Placental epithelial cell (primary cell): ENCODE measurements at places on chromosomes 7 and 10. TPM values are rescaled to one million over a fixed set of nuclear protein-coding genes. Genes with fewer than 3 reads are reported as not detected.

CRYGN gene
- total RNA-seq = not detected in 2 replicates

HABP2 gene
- total RNA-seq = not detected in 2 replicates

FAM25A gene
- not detected in 2 replicates for total RNA-seq

MRC1 gene
- total RNA-seq = under 0.01 and 0.11 TPM in 2 replicates

HDAC9 gene
- total RNA-seq = not detected in 2 replicates

ATP6V0A4 gene
- total RNA-seq = under 0.01 and 4.1 TPM in 2 replicates

IFIT2 gene
- 0.79 and 5.2 TPM in 2 replicates for total RNA-seq

SAMD9 gene
- total RNA-seq = 9.8 and 11.1 TPM in 2 replicates

MACC1 gene
- total RNA-seq = not detected in 2 replicates

CALY gene
- not detected in 2 replicates for total RNA-seq

CALCR gene
- total RNA-seq = not detected in 2 replicates

SEPTIN7 gene
- 128 and 246 TPM in 2 replicates for total RNA-seq

GATA3 gene
- 42.3 and 78.1 TPM in 2 replicates for total RNA-seq

OR6V1 gene
- not detected in 2 replicates for total RNA-seq

SPDYE9 gene
- not detected in 2 replicates for total RNA-seq

EIF5AL1 gene
- 0.39 and 0.54 TPM in 2 replicates for total RNA-seq

PDE6C gene
- not detected in 2 replicates for total RNA-seq

EGR2 gene
- total RNA-seq = 0.22 and 0.79 TPM in 2 replicates

DNAJB6 gene
- 53.4 and 110 TPM in 2 replicates for total RNA-seq

NXPH1 gene
- not detected in 2 replicates for total RNA-seq

CCL26 gene
- total RNA-seq = not detected in 2 replicates

HOXA7 gene
- total RNA-seq = not detected in 2 replicates

AEBP1 gene
- total RNA-seq = 1.4 and 5.5 TPM in 2 replicates

NACAD gene
- 6.3 and 7.6 TPM in 2 replicates for total RNA-seq
